Esophagus squamous epithelium (tissue), 5 donors: ENCODE measurements at places on chromosomes 6 and 20.

DNA sequence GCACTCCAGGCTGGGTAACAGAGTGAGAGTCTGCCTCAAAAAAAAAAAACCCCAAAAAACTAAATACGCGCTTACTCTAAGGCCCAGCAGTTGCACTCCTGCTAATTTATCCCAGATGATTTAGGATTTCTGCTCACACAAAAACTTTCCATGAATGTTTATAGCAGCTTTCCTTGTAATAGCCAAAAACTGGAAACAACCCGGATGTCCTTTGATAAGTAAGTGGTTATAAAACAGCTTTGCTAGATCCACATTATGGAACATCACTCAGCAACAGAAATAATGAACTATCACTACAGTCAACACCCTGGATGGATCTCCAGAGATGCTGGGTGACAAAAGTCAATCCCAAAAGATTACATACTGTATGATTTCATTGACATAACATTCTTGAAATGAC is 220.4 kb upstream of the JARID2 start:
- no peak for DNase-seq

DNA sequence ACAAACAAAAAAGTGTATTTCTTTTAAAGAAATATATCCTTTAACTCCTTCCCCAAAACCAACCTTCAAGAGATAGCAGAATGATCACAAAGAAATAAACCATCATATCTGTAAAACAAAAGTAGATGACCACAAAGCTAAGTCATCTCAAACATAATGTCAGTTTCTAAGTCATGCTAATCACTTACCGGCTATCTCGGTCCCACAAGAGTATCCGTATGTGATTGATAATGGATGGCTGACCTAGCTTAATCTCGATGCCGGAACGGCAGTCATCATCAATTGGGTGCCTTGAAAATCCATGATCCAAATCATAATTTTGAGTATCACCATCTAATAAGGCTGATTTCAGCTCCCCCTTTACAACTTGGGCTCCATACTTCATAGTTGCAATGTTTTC is 59.7 kb downstream of the BTBD9 start:
- DNase-seq, result no peak

GRCh38 chr6:6808915-6809314 is 220.4 kb downstream of the LY86 start:
- DNase-seq, result no peak

- no peak for DNase-seq
Measured at GRCh38 chr20:23289724-23290395, 60.7 kb upstream of the NXT1 start.

GRCh38 chr6:30171677-30172471 is 8.5 kb downstream of the TRIM15 start:
- DNase-seq, result no peak

DNA sequence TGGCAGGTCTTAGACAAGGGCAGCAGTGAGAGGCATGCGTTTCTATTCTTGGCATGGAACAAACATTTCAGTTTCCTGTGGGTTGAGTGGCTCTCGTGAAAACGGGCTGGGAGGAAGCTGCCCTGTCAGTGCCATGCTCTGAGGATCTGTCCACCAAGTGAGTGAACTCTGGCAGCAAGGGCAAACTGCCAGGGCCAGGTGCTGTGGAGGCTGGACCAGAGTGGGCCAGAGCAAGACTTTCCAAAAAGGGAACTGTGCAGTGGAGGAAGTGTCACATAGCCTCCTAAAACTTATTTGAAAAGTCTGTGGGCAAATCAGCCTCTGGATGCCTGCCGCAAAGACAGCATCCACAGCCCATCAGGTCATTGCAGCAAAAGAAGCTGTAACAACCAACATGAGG is 44.2 kb upstream of the TAB2 start:
- DNase-seq, result no peak

DNA sequence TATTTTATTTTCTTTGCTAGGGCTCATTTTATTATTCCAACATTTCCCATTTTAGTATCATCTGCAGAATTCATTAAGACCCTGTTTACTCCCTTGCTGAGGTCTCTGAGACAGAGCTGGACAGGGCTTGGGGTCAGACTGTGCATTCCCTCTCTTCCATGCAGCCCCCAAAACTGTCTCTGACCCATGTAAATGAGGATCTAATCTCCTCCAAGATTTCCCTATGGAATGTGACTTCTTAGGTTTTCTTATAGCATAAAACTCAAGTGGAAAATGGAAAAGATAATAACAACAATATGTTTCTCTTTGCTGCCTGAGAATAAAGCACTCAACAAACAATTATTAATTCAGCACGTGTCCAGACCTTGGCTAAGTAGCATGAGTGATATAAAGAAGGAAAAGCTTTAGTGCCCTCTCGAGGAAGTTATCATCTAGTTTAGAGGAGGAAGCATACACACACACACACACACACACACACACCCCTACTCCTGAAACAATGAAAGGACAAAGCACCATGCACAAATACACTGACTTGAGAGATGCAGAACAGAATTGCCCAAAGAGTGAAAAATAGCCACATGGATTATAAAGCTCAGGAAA is 815.5 kb downstream of the BCKDHB start:
- DNase-seq, result no peak
